ENCODE measurements at places on chromosomes 3 and 15.

DNA sequence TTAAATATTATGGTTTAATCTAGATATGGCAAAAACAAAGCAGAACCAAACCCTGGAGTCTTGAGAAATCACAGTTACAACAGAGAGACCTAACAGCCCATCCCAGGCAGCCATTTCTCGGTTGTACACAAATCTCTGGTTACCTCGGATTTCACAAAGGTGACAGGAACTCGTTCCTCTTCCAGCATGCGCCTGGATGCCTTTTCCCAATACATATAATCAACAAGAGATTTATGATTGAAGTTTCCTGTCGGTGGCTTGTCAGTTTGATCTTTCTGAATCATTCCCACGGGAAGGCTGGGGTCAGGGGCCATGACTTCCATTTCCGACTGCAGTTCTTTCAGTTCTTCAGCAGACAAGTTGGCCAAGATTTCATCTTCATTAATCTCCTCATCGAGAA, 445 bp downstream of the LMOD3 start:
- DNase-seq = no peak

GRCh38 chr3:188881954-188882641, 289.7 kb upstream of the TPRG1 start:
- DNase-seq = no peak

- no peak for DNase-seq
Observed at GRCh38 chr15:80228959-80229610, 22.9 kb downstream of the CTXND1 start.

- DNase-seq = no peak
Observed at GRCh38 chr15:81516461-81516860, 142.4 kb upstream of the TMC3 start.

DNA sequence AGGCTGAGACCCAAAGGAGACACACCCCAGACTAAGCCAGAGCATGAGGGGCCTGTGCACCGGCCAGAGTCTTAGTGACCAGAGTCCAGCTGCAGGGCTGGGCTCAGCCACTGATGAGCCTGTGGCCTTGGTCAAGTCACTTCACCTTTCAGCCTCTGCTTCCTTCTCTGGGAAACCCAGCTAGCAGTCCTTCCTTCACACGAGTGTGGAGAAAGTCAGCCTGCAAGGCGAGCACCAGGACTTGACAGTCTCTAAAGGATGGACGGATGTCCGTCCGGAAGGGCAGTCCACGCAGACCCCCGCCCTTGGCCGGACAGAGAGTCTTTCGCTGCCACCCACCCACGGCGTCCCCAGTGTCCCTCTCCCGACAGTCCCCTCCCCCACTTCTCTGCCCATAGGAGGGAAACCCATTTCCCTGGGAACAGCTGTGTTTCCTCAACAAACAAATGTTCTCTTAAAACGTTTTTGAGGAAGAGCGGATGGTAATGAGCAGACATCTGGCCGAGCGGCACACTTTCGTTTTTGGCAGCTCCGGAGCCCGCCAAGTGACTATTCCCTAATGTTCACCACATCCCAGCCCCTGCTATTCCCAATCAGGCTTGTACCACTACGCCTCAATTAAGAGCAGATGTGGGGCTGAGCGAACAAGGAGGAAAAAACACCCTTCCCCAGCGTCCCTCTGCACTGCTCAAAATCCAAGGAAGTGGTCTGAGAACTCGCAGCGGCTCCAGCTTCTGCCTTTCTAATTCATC, 129.1 kb upstream of the SMAD3 start:
- DNase-seq = no peak

GRCh38 chr3:126866175-126866759, 116.6 kb upstream of the PLXNA1 start:
- DNase-seq = no peak

Data from activated naive CD4-positive, alpha-beta T cell (primary cell).